ENCODE measurements at places on chromosomes 13 and 19. TPM values are rescaled to one million over a fixed set of nuclear protein-coding genes. Genes with fewer than 3 reads are reported as not detected.
A peak's percentile ranks its signal among the peaks of the same experiment; 100 is the strongest.

- no peak overlapping the region for H3K4me3 ChIP-seq
- H3K27ac ChIP-seq, result no peak overlapping the region
- H3K4me1 ChIP-seq, result peaks cover 2% of the 10 kb centered on the region
- H3K36me3 ChIP-seq, result no peaks in the 10 kb centered on the region
Observed at GRCh38 chr19:3116621-3117020, 19.2 kb upstream of the GNA15 start.

DNA sequence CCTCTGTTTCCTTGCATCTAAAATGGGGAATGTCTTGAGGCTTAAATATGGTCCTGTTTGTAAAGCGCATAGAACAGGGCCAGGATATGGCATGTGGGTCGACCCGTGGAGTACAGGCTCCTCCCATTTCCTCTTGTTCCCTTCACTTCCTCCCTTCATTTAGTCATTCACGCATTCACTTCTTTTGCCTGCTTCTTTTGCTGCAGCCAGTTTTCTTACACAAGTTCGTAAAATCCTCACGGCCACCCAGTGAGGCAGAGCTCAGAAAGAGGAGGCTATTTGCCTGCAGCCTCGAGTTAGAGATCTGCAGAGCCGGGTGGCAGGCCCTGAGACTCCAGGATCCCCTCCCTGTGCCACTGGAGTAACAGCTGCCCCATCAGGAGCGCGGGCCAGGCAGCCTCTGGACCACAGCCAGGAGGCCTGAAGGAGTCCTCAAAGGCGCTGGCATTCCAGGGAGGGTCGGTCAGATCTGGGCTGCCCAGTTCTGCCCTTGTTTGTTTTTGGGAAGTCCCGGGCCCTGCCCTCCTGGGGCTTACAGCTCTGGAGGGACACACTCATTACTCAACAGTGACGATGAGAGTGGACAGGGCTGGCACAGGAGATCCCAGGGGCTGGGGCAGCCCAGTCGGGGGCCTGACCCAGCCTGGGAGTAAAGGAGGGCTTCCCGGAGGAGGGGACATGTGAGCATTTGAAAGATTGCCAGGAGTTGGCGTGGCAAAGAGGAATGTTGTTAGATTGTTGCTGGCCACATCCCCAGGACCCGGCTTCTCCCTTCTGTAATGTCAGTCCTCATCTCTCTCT, 4.6 kb downstream of the PPP5C start:
- peak overlapping the region; percentile 92 for H3K27ac ChIP-seq
- peak overlapping the region; percentile 82 for H3K4me3 ChIP-seq
- peaks cover 34% of the 10 kb centered on the region for H3K4me1 ChIP-seq
- no peak for DNase-seq
- H3K36me3 ChIP-seq, result peaks cover 29% of the 10 kb centered on the region
- H3K27me3 ChIP-seq, result no peaks in the 10 kb centered on the region

GRCh38 chr19:15397782-15398181, 18.2 kb upstream of the AKAP8 start:
- no peaks in the 10 kb centered on the region for H3K27me3 ChIP-seq
- no peaks in the 10 kb centered on the region for H3K4me1 ChIP-seq
- H3K27ac ChIP-seq, result no peak overlapping the region
- peaks cover 28% of the 10 kb centered on the region for H3K36me3 ChIP-seq
- DNase-seq, result no peak
- H3K4me3 ChIP-seq, result no peak overlapping the region

GRCh38 chr19:54352546-54352945, 12.2 kb downstream of the LAIR1 start:
- H3K36me3 ChIP-seq, result peaks cover 21% of the 10 kb centered on the region
- H3K4me1 ChIP-seq, result peaks cover 11% of the 10 kb centered on the region
- no peak for DNase-seq
- no peak overlapping the region for H3K4me3 ChIP-seq
- peak overlapping the region; percentile 6 for H3K27ac ChIP-seq

DNA sequence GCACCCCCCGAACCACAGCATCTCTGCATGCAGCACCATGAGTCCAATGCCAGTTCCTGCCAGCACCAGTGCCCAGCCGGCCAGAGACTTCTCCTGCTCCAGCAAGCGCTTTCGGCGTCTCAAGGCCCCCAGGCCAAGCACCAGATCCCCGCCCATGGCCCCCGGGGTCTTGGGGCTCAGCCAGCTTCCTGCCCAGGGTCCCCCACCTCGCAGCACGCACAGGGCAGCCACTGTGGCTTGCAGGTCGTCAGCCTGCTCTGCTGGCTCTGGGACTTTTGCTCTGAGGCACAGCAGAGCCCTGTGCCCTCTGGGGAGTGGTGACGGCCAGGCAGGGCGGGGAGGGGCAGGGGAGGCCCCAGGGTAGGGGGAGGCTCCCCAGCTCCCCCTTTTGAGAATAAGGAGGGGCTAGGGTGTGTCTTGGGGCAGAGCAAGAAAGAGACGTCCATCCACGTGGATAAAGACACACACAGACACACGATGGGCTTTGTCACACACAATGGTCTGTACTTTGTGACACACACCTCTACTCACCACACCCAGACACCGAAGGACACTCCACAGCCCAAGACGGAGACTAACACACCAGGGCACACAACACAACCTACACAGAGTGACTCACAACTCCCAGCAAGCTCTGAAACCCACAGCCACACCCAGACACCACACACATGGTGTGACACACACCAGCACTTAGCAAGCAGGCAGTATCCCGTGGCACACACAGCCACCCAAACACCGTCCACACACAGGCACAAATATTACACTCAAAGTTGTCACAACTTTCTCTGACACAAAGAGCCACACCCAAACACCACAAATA, at the start of gene KCNN4:
KCNN4 (minus strand) TSS at position 268 of the 820 bp plus-strand sequence; CDS start at position 156, 112 bp downstream.
- H3K36me3 ChIP-seq, result peaks cover 2% of the 10 kb centered on the region
- no peaks in the 10 kb centered on the region for H3K27me3 ChIP-seq
- peak; percentile 72 for DNase-seq

DNA sequence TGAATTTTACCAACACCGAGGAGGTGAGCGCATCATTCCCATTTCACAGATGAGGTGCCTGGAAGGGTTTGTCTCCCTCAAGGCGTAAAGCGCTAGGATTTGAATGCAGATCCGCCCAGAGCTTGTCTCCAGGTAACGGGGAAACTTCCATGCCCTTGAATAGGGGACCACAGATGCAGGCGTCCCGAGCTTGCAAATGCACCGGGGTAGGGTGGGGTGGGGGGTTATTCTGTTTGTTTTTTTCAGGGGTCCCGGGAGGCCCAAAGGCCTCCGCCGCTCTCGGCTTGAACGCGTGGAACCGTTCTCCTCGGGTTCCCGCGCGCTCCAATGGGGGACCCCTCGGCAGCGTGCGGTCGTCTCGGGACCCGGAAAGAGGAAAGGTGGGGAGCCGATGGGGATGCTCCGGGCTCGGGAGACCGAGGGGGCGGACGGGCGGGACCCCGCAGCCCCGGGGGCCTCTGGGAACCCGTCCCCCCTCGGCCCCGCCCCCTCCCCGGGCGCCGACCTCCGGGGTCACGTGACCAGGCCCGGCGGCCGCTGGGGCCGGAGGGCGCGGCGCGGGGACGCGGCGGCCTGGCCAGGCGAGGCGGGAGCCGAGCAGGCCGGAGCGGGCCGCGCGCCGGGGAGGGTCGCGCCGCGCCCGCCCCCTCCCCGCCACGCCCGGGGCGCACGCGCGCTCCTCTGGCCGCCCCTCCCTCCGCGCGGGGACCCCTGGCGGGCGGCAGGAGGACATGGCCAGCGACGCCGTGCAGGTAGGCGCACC, at the start of gene PKN1:
PKN1 (plus strand) TSS at position 516 of the 763 bp plus-strand sequence; CDS start at position 732, 216 bp downstream.
- H3K27me3 ChIP-seq, result peaks cover 13% of the 10 kb centered on the region
- peak within 1 kb of the TSS; percentile 83 for H3K27ac ChIP-seq
- H3K4me3 ChIP-seq, result peak within 1 kb of the TSS; percentile 82
- DNase-seq, result peak; percentile 80
- peaks cover 31% of the 10 kb centered on the region for H3K4me1 ChIP-seq

GRCh38 chr13:40186041-40186440, 480.4 kb downstream of the FOXO1 start:
- H3K4me3 ChIP-seq, result peak overlapping the region; percentile 11
- peak overlapping the region; percentile 97 for H3K27ac ChIP-seq
- no peaks in the 10 kb centered on the region for H3K27me3 ChIP-seq
- peaks cover 17% of the 10 kb centered on the region for H3K36me3 ChIP-seq

DNA sequence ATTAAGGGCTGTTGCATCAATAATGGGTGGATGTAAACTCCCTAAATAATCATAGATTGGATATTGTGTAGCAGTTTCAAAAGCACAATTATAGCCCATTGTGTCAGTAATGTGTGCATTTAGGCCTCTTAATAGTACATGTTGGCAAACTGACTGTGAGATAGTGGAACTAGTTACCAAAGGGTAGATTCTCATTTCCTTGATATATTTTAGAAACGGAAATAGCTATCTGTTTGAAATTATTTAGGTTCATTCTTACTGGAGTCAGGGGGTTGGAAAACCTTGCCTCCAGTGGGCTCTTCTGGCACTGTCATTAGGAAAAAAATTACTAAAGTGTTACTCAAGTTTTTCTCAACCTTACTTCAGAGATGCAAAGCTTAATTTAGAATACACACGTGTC, 1074.9 kb downstream of the PCDH17 start:
- no peaks in the 10 kb centered on the region for H3K27me3 ChIP-seq
- no peaks in the 10 kb centered on the region for H3K36me3 ChIP-seq
- no peak overlapping the region for H3K4me3 ChIP-seq
- no peaks in the 10 kb centered on the region for H3K4me1 ChIP-seq
- DNase-seq, result no peak

DNA sequence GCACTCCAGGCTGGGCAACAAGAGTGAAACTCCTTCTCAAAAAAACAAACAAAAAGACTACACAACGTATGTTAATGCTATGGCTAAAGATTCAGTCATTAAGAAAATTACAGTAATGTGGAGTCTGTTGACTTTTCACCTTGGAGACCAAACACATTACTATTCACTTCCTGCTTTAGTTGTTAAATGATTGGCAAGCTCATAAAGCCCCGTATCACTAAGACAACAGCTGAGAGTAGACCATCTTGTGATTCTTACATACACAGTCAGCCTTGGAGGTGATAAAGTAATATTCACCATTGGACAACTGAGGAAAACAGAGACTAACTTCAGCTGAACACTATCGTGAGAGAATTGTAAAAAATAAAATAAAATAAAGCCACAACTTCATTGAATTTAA, 86.5 kb downstream of the KCTD12 start:
- H3K27me3 ChIP-seq, result no peaks in the 10 kb centered on the region
- H3K27ac ChIP-seq, result no peak overlapping the region

- H3K4me1 ChIP-seq, result no peaks in the 10 kb centered on the region
- no peak for DNase-seq
- H3K27ac ChIP-seq, result no peak overlapping the region
Observed at GRCh38 chr13:22825186-22825585, 355.6 kb upstream of the SGCG start.

GRCh38 chr19:13398780-13399726, 107.2 kb downstream of the CACNA1A start:
- H3K4me1 ChIP-seq, result no peaks in the 10 kb centered on the region
- peaks cover 6% of the 10 kb centered on the region for H3K27me3 ChIP-seq
- H3K27ac ChIP-seq, result no peak overlapping the region
- H3K4me3 ChIP-seq, result no peak overlapping the region
- DNase-seq, result no peak

- peaks cover 4% of the 10 kb centered on the region for H3K36me3 ChIP-seq
- H3K27ac ChIP-seq, result peak overlapping the region; percentile 89
- H3K4me1 ChIP-seq, result peaks cover 9% of the 10 kb centered on the region
- H3K27me3 ChIP-seq, result peaks cover under 1% of the 10 kb centered on the region
- no peak for DNase-seq
- H3K4me3 ChIP-seq, result peak overlapping the region; percentile 89
Observed at GRCh38 chr19:18001777-18002345, 6.1 kb upstream of the ARRDC2 start.

DNA sequence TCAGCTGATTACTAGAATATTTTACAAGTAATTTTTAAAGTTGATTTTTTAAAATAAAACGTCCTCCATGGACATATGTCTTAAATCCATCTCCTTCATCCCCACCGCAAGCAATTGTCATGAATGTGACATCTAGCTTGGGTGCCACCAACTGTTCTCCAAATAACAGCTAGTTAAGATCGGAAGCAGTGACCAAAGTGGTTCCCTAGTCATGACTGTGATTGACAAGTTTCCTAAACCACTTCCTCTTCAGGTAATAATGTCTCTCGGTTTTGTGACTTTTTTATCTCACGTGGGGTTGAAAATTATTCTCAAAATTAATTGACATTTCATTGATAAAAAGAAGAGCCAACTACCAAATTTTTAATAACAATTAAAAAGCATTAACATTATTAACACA, 135.3 kb upstream of the MIR17HG start:
- H3K27ac ChIP-seq, result no peak overlapping the region
- peaks cover 23% of the 10 kb centered on the region for H3K27me3 ChIP-seq
- H3K4me1 ChIP-seq, result peaks cover 2% of the 10 kb centered on the region
- no peak overlapping the region for H3K4me3 ChIP-seq
- H3K36me3 ChIP-seq, result no peaks in the 10 kb centered on the region

- no peaks in the 10 kb centered on the region for H3K27me3 ChIP-seq
- H3K27ac ChIP-seq, result no peak overlapping the region
- no peaks in the 10 kb centered on the region for H3K4me1 ChIP-seq
- H3K4me3 ChIP-seq, result no peak overlapping the region
Observed at GRCh38 chr13:19062801-19063200, 118.8 kb downstream of the TUBA3C start.

GRCh38 chr13:59112221-59112718, 1051.5 kb downstream of the DIAPH3 start:
- no peaks in the 10 kb centered on the region for H3K27me3 ChIP-seq
- H3K27ac ChIP-seq, result no peak overlapping the region
- DNase-seq, result no peak
- no peaks in the 10 kb centered on the region for H3K36me3 ChIP-seq
- H3K4me3 ChIP-seq, result no peak overlapping the region

- peaks cover 2% of the 10 kb centered on the region for H3K36me3 ChIP-seq
- H3K27me3 ChIP-seq, result no peaks in the 10 kb centered on the region
- H3K27ac ChIP-seq, result no peak overlapping the region
- H3K4me1 ChIP-seq, result no peaks in the 10 kb centered on the region
- DNase-seq, result no peak
Observed at GRCh38 chr13:106274551-106275203, 260.8 kb downstream of the EFNB2 start.

DNA sequence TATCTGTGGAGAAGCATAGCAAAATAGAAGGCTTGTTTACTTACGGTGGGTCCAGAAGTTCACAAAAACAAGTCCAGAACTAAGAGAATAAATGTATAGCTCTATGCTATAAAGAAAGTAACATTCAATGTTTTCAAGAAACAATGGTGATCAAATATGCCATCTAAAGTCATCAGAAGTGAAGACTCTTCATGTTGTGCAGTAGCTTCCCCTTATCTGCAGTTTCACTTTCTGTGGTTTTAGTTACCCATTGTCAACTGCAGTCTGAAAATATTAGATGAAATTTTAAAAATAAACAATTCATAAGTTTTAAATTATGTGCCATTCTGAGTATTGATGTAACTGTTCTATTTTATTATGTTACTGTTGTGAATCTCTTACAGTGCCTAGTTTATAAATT, 72.5 kb downstream of the EDNRB start:
- H3K4me3 ChIP-seq, result no peak overlapping the region
- no peak for DNase-seq
- H3K27me3 ChIP-seq, result no peaks in the 10 kb centered on the region
- H3K4me1 ChIP-seq, result no peaks in the 10 kb centered on the region
- no peaks in the 10 kb centered on the region for H3K36me3 ChIP-seq

- H3K4me1 ChIP-seq, result peaks cover 14% of the 10 kb centered on the region
- peaks cover 1% of the 10 kb centered on the region for H3K36me3 ChIP-seq
- H3K4me3 ChIP-seq, result peak overlapping the region; percentile 81
- H3K27me3 ChIP-seq, result peaks cover 15% of the 10 kb centered on the region
- peak overlapping the region; percentile 54 for H3K27ac ChIP-seq
Observed at GRCh38 chr19:49132974-49133609, 13.7 kb downstream of the PPFIA3 start.

Gene DCAF15
- total RNA-seq, result 105 TPM

Gene KCNK6
- total RNA-seq, result 13.3 TPM

Gene ZNF208
- 2.6 TPM for total RNA-seq

Gene HOMER3
- 1.1 TPM for total RNA-seq

Gene KLHL26
- total RNA-seq, result 13.6 TPM

Gene KCNJ14
- 1.4 TPM for total RNA-seq

Gene PCDH20
- not detected for total RNA-seq

Gene CGB5
- total RNA-seq, result not detected

Gene GRIK5
- total RNA-seq, result 0.44 TPM

All from activated naive CD8-positive, alpha-beta T cell treated with anti-CD3 and anti-CD28 coated beads, Interleukin-2, amount 10 ng/mL, durations not matched to agents 7 days and 5 days (primary cell).